ENCODE measurements at places on chromosomes 6 and 20.
A peak's percentile ranks its signal among the peaks of the same experiment; 100 is the strongest.

GRCh38 chr6:106735136-106735633, 105.8 kb downstream of the QRSL1 start:
- no peak for DNase-seq

DNA sequence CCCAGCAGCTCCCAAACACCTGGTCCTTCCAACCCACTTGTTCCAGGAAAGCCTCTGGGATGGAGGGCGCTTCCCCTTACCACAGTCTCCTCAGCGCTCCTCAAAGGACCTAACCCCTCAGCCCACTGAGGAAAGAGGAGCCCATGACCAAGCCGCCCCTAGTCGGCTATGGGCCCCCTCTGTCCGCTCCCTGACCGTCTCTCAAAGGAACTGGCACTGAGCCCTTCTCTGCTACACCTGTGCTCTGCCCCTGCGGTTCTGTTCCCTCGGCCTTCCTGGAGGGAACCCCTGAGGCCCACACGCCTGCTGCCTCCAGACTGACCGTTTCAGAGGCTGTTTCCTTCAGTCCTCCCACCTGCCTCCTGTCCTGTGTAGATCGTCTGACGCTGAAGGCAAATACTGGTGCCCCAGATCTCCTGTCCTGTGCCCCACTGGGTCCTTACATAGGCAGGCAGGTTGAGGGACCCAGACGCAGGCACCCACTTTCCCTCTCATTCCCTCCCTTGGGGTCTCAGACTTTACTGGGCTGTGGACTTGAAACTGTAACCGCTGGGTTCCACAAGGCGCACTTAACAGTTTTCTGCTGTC, 1.9 kb upstream of the SLC4A11 start:
- no peak for DNase-seq

DNA sequence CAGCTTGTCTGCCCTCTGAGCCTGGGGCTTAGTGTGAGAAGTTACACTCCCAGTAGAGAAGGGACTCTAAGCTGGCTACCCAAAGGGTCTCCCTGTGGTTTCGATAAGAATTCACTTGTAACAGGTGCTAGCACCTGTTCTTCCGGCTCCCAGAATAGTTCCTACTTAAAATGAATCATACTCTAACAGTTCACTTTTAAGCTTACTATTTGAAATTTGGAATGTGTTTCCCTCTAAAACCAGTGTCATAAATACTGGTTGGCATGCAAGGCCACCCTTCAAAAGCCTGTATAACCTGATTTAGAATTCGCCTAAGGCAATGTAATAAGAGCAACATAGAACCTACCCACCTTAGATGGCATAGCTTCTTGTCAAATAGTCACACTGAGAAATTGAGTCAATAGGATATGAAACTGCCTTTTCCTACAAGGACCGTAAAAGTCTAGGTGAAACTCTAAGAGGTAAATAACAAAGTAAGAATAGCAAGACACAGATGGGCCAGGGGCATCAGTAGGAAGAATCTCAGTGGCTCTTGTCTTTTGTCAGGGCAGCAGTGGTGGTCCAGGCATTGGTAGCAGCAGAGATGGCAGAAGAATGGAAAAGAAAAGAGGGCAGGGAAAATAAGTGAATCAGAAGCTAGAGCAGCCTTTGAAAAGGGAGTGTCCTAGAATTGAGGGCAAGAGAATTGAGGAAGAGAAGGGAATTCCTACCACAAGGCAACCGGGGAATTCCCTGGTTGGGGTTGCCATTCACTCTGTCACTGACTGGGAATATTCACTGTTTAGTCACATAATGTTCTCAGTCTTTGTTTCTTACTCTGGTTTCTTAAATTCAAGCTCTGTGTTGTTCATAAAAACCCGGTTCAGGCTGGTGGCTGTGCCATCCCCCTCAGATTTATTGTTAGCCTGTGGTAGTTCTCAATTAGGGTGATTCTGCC, 91.5 kb downstream of the HIVEP2 start:
- no peak for DNase-seq

DNA sequence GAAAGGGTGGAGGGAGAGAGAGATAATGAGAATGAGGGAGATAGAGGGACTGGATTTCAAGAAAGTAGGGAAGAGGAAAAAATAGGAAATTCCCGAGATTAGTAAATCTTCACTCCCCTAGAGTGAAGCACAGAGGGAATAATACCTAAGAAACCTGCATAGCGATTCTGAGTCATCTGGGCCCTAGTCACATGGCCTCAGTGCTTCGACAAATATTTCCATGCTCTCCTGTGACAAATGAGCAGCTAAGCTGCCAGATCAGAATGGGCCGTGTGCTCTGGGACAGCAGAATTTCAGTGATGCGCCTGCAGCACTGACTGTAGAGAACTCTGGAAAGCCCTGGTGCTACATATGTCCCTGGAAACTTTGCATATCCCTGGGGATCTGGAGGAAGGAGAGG, 48.6 kb upstream of the GRIK2 start:
- DNase-seq, result no peak

- peak; percentile 50 for DNase-seq
These were observed at the start of gene WFDC10A for GRCh38 chr20:45629496-45630100. TSS of gene WFDC10A (plus strand) at chr20:45629739. CDS start at chr20:45629814, 75 bp downstream.

- DNase-seq, result no peak
These were observed 80.2 kb downstream of the EYA2 start for GRCh38 chr20:46974669-46975434.

DNA sequence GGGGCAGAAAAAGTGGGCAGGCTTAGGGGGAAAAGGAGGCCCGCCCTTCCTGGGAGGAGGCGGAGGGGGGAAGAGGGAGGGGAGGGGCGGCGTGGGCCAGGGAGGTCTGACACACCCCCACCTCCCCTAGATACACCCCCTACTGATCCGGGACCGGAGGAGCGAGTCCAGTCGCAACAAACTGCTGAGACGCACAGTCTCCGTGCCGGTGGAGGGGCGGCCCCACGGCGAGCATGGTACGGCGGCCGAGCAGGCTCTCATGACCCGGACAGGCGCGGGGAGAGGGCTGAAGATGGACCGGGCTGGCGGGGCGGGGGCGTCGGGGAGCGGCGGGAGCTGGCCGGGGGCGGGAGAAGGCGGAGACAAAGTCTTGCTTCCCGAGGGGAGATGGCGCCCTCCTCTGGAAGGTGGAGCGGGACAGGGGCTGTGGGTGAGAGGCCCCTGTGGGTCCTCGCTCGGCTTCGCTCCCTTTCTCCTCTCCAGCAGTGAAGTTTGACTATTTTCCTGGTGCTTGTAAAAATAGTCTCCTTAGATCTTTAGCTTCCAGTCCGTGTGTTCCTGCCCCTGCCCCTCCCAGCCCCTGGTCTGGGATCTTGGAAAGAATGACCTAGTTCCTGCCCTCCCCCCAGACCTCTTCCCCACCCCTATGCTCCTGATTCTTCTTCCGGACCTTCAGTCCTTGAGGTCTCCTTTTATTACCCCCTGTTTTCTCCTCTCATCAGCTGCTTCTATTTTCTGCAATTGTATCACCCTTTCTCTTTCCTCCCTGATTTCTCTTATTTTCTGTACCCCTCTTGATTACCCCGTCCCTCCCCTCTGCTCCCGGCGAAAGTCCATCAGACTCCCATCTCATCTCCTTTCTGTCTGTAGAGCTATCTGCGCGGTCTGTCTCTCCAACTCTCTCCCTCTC, 6.1 kb downstream of the SYNGAP1 start:
- DNase-seq, result peak; percentile 86

DNA sequence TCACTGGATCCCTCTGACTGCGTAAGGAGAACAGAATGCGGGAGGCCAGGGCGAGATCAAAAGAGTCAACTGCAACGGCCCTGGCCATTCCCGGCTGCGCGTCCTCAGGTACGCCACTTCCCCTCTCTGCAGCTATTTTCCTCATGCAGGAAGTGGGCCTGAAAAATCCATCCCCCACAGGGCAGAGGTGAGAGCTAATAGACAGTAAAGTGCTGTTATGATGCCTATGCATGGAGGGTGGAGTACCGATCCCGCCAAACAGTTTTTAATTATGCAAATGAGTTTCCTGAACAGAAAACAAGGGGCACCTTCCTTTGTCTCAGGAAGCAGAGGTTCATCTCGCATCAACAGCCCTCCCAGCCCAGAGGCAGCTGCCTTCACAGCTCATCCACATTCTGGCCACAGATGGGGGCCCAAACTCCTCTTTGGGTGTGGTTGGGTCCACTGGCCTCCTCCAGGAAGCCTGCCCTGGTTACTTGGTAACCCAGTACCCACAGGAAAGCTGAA, 9.3 kb downstream of the PREX1 start:
- no peak for DNase-seq

GRCh38 chr6:132812255-132812732, 2.1 kb upstream of the RPS12 start:
- peak; percentile 36 for DNase-seq

DNA sequence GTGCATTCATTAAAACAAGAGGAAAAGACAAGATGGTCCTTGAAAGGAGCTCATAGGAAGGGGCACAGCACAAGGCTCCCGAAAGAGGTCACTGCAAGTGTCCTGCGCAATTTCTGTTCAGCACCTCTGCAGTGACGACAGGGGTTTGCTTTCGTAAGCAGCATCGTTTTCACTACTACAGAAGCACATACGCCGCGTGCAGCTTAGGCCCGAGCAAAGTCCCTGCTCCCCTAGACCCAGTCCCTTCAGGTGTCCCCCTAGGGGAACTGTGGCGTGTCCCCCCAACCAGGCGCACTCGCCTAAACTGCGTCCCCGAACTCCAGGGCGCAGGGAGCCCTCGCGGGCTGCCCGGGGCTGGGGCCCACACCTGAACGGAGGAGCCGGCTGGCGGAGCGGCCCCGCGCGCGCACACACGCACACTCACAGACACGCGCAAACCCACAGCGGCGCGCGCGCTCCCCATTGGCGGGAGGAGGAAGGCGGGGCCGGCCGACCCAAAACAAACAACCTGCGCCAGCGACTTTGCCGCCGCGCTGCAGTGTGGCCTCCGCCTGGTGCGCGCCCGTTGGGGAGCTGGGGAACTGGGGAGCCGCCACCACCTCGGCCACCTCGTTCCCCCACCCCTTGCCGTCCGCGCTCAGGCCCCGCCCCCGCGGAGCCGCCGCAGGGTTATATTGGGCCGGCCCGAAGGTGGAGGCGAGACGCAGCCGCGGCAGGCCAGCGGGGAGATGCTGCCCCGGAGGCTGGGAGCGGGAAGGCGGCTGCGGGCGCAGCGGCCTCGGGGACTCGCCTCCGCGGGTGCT, at the start of gene FOXQ1:
TSS of gene FOXQ1 (plus strand) at position 699 of the 803 bp plus-strand sequence. CDS start 607 bp downstream, outside the sequence.
- no peak for DNase-seq

GRCh38 chr6:150640556-150641209, 41.0 kb downstream of the PLEKHG1 start:
- no peak for DNase-seq

- DNase-seq, result no peak
These were observed 85.4 kb downstream of the CD83 start for GRCh38 chr6:14202947-14203346.

- DNase-seq, result no peak
These were observed 3.9 kb downstream of the ACSS2 start for GRCh38 chr20:34880215-34880850.

DNA sequence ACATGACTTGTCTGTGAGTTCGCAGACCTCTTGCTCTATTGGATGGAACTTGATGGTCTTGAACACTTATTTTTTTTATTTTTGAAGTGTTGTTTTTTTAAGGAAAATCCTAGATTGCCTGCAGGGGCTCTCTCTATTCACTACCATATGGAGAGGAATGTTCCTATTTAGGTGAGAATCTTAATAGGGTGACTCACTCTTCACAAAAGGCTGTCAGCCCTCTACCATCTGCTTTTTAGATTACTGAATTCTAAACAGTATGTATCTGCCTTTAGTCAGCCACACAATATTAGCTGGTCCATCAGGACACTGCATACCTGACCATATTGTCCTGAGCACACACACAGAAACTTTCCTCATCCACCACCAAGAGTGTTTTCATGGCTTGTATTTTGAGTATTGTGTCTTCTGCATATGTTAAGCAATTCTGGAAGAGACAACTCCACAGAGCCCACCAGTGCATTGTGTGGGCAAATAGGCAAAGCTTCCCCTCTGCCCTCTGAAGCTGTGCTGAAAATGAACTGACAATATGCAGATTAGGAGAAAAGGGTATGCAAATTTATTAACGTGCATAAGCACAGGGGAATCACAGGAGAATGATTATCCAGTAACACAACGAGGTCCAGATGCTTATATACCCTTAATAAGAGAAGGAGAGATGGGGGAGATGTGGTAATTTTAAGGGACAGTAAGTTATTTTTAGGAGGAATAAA, 6.6 kb upstream of the BTBD9 start:
- DNase-seq, result peak; percentile 14

- DNase-seq, result no peak
These were observed 101.8 kb upstream of the SULF2 start for GRCh38 chr20:47887064-47887463.

GRCh38 chr20:19274412-19275015, 62.1 kb downstream of the SLC24A3 start:
- no peak for DNase-seq

GRCh38 chr6:27662769-27663168, 189.9 kb upstream of the ZNF184 start:
- no peak for DNase-seq

- no peak for DNase-seq
These were observed 901.0 kb upstream of the MAP3K7 start for GRCh38 chr6:91487696-91488392.

DNA sequence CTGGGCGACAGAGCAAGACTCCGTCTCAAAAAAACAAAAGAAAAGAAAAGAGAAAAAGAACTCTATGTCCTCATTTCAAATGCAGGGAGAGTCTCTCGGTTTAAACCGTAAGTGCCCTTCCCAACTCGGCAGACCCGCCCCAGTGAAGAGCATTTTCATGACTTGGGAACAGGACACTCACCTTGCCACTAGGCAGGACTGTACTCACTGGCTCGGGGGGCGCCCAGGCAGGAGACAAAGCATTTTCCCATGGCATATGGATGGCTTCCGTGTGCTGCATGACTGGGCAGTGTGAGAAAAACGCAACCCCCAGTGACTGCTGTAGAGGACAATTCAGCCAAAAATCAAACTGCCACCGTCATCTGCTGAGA, 23.7 kb upstream of the MRGBP start:
- no peak for DNase-seq

DNA sequence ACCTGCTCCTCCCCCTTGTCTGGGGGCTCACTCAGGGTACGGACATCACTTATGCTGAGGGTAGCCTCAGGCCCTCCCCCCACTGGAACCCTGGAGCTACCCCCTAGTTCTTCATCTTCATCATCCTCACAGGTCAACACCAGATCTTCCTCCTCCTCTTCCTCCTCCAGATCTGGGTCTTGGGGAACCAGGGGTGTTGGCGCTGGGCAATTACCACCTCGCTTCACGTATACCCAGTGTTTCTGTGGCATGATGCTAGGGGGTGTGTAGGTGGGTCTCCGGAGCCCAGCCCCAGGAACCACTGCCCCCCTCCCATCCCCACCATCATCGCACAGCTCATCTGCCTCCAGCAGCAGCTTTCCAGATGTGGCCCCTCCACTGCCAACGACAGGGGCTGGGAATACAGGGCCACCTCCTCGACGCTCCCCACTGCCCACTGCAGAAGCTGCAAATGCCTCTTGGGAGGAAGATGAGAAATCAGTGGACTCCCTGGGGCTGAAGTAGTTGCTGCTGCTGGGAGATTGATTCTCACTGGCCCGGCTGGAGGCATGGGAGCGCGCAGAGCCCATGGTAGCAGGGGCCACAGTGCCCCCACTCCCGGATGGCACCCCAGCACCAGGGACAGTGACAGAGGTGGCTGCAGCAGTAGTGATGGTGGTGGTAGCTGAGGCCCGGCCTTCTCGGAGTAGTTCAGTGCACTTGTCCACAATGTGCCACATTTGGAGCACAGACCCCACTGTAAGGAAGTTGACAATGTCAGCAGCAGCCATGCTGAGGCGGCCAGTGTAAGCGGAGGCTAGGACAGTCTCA, 1.5 kb downstream of the ZBTB22 start:
- DNase-seq, result no peak

Data from fibroblast of skin of right quadriceps (primary cell).